ENCODE measurements at places on chromosomes 7 and 10.

GRCh38 chr10:3740157-3740871 is 44.7 kb downstream of the KLF6 start:
- DNase-seq, result no peak

GRCh38 chr7:105776068-105776790 is 100.2 kb downstream of the ATXN7L1 start:
- no peak for DNase-seq

DNA sequence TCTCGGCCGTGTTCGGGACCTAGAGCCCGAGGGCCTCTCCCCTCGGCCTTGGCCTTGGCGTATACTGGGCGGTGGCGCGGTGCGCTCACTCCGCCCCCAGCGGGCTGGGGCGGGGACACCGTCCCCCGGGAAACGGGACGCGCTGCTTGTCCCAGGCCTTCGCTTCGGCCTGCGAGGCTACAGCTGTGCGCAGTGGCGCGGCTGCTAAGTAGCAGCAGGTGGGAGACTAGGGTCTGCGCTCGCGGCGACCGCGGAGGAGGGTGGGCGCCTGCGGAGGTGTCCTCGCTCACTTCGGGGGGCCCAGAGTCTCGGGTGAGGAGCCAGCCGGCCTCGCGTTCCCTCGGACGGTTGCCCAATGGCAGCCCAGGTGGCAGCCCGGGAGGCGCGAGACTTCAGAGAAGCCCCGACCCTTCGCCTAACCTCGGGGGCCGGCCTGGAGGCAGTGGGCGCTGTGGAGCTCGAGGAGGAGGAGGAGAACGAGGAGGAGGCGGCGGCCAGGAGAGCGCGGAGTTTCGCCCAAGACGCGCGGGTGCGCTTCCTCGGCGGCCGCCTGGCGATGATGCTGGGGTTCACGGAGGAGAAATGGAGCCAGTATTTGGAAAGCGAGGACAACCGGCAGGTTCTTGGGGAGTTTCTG is at the start of gene DNAH11:
DNAH11 (plus strand) TSS at position 149 of the 637 bp plus-strand sequence; CDS start at position 356, 207 bp downstream.
- DNase-seq, result peak; percentile 21

- DNase-seq, result no peak
These were observed 89.6 kb downstream of the GALNT17 start for GRCh38 chr7:71221549-71221948.

GRCh38 chr10:69406816-69407580 is 9.7 kb downstream of the TACR2 start:
- no peak for DNase-seq
